Thoracic aorta (tissue), 2 donors: ENCODE measurements at places on chromosomes 5 and 9.

- no peak for DNase-seq
These were observed 152.6 kb downstream of the CDH18 start for GRCh38 chr5:19835442-19835841.

DNA sequence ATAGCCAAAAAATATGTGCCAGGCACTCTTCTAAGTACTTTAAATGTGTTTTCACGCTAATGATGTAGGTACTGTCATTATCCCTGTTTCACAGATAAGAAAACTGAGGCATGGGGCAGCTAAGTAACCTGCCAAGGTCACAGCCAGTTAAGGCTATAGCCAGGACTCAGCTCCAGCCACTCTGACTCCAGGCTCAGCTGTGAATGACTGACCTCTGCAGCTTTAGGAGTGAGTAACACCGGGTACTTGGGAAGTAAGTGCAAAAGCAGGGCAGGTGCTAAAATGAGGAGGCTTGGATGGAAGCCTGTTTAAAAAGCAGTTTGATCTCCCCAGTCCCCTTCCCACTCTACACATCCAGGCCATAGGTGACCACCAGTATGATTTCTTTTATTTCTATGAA, 10.6 kb upstream of the SHC3 start:
- DNase-seq = no peak

- DNase-seq = no peak
These were observed 76.6 kb upstream of the NR4A3 start for GRCh38 chr9:99745085-99745484.

- DNase-seq = no peak
These were observed 12.4 kb downstream of the IL5 start for GRCh38 chr5:132530946-132531345.

DNA sequence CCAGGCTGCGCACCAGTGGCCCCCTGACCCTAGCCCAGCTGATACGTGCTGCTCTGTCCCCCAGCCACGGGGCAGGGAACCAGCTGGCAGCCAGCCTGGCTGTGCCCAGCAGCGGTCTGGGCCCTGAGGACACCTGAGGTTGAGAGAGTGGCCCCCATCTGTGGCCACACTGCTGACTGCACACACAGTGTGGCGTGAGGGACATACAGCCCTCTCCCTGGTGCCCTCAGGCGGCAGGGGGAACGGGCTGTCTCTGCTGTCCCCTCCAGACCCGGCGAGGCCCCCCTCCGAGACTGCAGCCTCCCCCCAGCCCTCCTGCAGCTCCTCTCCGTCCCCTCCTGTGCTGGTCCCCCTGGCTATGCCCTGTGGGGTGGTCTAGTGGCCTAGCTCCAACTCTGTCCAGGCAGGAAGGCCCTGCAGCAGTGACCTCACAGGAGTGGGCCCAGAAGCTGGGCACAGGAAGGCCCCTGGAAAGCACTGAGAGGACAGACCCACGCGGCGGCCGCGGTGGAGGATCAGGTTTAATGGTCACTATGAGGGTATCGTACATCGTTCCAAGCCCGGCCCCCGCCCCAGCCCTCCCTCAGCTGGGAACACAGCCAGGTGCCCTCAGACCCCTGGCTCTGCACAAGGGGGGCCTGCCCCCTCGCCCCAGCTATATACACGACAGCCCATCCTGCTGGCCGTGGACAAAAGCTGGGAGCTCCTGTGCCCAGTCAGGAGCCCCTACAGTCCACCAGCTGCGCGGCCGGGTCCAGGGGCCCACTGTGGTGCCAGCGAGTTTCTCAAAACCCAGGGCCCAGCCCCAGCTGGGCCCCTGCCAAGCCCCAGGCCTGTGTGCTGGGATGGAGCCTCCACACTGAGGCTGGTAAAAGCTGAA, 6.8 kb upstream of the ENTPD8 start:
- DNase-seq = no peak

DNA sequence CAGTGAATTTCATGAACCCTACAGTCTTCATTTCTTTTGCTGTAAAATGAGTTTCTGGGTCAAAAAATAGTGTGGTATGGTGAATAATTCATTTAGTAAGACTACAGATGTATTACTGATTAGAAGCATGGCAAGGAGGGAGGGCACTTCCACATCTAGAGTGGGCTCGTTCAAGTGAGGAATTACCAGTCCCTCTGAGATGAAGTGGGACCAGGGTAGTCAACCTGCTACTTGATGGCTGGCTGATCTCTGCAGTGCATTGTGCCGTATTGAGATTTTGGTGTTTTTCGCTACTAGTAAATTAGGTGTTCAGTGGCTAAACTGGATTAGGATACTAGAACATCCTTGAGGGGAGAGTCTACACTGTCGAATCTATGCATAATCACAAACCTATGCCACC, 10.8 kb downstream of the CDC37L1 start:
- DNase-seq = no peak

GRCh38 chr9:98264516-98264915, 9.1 kb upstream of the TBC1D2 start:
- no peak for DNase-seq

- no peak for DNase-seq
These were observed 36.3 kb upstream of the RLN1 start for GRCh38 chr9:5375790-5376477.

DNA sequence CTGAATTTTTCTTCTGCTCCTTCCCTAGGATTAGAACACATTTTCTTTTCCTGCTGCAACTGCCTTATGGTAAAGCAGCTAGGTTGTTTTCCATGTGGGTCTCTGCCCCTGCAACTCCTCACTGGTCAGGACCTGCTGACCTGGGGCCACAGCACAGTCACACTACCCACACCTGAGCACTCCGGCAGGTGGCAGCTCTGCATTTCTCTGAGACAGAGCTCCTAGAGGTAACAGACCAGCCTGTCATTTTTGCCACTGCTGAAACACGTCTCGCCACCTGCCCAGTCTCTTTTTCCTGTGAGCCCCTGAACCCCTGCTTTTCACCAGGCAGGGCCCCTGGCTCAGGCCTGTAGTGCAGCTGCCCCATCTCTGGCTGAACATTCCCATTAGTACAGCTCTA, 609.6 kb downstream of the HINT1 start:
- DNase-seq = no peak

DNA sequence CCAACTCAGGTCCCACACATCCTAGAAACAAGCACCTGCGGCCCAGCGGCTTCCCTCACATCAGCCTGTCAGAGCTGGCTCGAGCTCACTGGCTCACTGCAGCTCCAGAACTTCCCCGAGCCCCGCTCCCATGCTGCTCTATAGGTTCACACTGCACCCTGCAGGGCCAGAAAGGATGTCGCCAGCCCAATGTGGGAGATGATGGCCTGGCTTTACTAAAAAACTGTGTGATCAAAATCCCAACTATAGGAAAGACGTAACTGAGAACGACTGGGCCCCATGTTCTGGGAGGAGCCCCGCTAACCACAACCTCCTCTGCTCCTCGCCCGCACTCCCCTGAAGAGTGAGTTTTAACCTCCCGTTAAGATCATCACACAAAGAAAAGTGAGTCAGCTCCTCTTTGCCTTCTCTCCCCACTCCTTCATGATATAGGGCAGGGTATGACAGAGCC, 4.6 kb downstream of the SURF4 start:
- DNase-seq = no peak

- DNase-seq = no peak
These were observed 586.5 kb downstream of the CETN3 start for GRCh38 chr5:89823046-89823445.

GRCh38 chr5:55063220-55063863, 39.1 kb upstream of the GZMA start:
- DNase-seq = no peak

DNA sequence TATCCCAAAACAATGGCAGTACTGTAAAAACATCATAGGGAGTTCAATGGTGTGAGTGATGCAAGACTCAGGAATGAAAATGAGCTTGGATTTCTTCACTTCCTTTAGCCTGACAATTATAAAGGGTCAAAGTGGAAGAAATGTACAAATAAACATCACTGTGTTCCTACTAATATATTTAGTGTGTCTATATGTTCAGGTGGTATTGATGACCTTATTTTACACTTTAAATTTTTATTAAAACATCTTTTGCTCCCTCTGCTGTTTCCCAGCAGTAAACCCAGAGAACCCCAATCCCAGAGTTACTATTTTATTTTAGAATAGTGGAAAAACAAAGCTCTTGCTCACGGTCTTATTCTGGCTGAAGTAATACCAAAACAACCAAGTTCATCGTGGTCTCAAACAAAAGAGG, 2.0 kb downstream of the LOX start:
- no peak for DNase-seq

DNA sequence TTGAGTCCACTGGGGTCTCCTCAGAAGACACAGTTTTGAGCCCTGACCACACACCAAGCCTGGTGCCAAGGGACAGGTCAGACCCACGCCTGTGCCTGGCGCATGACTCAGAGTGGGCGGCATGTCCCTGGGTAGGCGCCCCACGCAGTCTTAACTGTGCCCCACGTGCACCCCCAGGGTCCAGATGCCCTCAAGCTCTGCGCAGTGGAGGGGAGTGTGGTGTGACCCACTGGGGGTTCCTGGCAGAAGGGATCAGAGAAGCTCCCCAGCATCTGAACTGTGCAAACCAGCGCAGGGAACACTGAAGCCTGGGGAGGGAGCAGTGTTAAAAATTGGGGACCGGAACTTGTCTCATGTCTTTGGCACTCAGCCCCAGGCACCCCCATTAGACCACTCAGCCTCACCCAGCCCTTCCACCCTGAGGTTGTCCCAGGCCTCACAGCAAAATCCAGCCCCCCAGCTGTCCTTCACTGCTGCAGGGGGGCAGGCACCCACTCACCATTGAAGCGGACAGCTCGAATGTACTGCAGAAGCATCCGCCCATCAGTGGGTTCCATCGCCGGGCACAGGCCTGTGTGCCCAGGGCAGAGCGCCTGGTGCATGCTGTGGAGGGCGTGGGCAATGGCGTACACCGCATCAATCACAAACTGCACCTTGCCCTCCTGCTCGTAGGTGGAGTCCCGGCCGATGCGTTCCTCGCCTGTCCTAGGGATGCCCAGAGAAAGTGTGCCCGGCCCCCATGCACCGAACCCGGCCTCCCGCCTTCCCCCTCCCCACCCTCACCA, 6.5 kb downstream of the GRM6 start:
- DNase-seq = no peak

DNA sequence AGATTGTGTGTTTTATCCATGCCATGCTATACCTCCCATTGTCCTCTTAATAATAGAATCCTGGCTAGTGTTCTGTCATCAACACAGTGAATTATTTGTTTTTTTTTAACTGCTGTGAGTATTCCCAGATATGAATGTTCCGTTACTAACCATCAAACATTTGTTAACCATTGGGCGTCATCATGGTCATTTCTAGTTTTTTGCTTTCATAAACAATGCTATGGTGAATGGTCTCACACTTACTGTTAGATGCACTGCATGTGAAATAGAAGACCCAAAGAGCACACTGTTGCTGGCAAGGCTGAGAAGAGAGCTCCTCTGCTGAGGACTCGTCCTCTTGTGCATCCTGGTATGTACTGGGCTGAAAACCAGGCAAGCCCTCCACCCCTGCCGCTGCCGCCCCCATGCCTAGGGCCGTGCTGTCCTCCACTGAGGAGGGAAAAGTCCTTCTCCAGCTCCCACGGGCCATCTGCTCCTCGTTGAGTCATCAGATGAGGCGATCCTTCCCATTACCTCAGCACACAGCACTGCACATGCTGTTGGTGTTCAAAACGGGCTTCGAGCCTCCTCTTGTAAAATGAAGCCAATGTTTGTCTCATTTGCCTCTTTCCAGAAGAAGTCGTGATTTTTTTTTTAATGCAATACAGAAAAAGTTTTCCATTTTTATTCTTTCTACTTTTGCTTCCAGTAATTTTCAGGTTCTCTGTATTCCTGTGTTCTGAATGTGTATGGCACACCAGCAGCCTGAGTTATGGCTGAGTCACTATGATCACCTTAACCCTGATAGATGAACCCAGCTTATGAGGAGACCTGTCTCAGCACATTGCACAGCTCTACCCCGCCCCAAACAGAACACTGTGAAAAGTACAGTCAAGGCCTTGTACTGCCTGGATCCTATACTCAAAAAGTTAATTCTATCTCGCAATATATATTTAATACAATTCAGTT, 219.0 kb downstream of the AOPEP start:
- peak; percentile 45 for DNase-seq

DNA sequence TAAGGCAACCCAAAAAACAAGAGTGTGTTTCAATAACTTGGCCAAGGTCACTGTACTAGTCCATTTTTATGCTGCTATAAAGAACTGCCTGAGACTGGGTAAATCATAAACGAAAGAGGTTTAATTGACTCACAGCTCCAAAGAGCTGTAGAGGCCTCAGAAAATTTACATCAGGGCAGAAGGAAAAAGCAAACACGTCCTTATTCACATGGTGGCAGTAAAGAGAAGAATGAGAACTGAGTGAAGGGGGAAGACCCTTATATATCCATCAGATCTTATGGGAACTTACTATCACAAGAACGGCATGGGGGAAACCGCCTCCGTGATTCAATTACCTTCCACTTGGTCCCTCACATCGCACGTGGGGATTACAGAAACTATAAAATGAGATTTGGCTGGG, 64.3 kb upstream of the CAMK4 start:
- DNase-seq = no peak

GRCh38 chr9:92186631-92187030, 71.4 kb upstream of the SPTLC1 start:
- no peak for DNase-seq

DNA sequence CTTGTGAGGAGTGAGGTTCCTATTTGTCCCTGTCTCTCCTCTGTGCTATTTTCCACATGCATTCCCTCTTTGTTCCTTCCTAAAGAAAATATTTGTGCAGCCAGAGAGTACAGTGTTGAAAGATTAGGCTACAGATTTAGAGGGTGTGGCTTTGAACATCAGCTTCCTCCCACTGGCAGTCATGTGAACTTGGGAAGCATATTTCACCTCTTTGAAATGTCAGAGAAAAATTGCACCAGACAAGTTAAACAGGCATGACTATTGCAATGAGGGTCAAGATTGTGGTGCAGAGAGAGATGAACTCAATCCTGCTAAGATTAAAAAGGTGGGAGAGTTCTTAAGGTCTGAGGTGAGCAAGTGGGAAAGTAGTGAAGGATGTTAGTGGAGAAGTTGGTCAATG, 641.0 kb downstream of the DNAH5 start:
- DNase-seq = no peak

- no peak for DNase-seq
These were observed 4.5 kb upstream of the IL7R start for GRCh38 chr5:35852084-35852734.

DNA sequence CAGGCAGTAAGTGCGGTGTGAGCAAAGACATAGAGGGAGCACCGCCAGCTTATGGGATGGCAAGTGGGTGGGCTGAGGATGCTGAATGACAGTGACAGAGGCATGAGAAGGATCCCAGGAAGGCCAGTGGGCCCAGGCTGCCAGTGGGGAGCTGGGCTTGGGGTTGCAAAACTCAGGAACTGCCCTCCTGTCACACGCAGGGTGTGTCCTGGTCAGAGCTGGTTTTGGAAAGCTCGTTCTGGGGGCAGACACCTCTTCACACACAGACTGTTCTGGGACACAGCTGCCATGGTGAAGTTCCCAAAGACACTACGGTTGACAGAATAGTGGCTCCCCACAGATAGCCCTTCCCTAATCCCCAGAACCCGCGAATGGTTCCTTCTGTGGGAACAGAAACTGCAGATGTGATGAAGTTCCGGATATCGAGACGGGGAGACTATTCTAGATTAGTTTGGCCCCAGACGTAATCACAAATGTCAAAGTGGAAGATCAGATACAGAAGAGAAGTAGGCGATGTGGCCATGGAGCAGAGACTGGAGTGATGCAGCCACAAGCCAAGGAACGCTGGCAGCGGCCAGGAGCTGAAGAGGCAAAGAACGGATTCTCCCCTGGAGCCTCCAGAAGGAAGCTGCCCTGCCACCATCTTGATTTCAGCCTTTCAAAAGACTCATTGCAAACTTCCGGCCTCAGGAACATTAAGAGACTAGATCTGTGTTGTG, 159.0 kb downstream of the COL23A1 start:
- DNase-seq = no peak

GRCh38 chr9:33374634-33375237, 27.6 kb downstream of the AQP7 start:
- DNase-seq = peak; percentile 60

- no peak for DNase-seq
These were observed 387.9 kb upstream of the MEF2C start for GRCh38 chr5:89270901-89271300.
